ENCODE measurements at places on chromosomes 3 and 15. TPM values are rescaled to one million over a fixed set of nuclear protein-coding genes. Genes with fewer than 3 reads are reported as not detected.

DNA sequence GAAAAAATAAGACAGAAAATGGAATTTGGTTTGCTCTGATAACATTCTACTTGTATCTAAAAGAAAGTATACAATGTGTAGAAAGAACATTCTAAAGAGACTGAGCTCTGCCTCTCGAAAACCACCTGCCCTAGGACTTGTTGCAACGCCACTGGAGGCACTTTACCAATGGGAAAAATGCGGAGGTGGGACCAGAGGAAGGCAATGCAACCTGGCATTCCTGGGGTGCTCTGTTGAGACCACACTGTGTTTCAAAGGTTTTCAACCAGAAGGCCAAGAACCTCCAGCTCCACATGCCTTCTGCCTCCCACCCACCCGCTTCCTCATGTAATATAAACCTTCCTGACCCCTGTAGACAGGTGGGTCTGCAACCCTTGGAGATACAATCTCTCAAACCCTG is 4.5 kb downstream of the PROK2 start:
- no peak for DNase-seq

GRCh38 chr15:96329403-96329981 is 1.0 kb upstream of the NR2F2 start:
- DNase-seq = no peak

DNA sequence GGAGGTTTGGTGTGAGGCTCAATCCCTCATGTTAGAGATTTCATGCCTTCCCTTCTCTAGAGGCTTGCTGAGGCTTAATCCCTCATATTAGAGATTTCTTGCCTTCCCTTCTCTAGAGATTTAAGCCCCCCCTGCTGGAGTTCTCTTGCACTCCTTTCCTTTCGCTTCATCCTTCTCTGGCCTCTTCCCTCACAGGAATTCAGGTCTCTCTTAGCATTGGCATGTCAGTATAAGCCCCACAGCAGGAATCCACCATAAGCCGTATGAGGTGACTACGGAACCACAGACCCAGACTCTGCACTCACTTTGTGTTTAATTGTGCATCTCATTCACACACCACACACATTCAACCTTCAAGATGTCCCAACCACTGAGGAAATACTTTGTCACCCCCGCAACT is 338.6 kb upstream of the POU1F1 start:
- no peak for DNase-seq

DNA sequence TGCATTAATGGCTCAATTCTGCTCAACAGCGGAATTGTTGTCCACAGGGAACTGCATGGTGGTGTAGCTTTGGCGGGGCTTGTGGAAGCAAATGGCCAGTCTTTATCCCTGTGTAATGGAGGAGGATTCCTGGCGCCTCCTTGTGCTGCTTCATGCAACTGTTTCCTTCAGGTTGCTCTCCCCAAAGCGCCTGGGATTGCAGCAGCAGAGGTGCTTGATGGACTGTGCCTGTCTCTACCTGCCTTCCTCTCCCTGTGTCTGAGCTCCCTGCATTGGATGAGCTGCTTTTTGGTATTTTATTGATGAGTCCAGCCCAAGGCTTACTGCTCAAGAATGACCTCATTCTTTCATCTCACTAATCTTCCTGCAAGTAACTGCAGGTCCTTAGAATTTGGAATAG is 72.9 kb upstream of the NDN start:
- no peak for DNase-seq

- no peak for DNase-seq
These were observed 29.5 kb downstream of the ARHGAP31 start for GRCh38 chr3:119323723-119324085.

DNA sequence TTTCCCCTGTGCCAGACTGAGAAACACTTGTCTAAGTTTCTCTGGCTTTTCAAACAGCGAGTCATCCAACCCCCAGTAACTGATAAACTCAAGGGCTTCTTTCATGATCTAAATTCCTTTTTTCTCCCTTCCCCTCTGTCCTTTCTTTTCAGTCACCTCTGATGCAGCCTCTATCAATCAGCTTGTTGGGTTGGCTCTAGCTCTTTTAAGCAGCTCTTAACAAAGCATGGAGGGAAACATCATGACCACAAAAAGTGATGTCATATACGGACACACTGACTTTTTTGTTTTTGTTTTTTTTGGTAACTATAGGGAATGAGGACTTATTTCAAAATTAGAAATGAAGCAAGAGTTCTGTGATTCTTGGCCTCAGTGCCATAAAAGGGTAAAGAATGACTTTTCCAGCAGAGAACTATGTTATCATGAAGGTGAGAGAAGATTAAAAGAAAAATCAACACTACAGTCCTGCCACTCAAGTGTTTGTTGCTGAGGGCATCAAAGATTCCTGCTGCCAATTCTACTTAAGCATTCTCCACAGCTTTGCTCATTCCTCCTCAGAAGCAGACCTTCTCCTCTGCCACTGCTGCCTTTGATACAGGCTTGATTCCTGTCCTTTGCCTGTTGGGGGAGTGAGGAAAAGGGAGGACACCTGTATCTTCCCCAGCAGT is 457.0 kb upstream of the ONECUT1 start:
- no peak for DNase-seq

- DNase-seq = no peak
These were observed 749.0 kb downstream of the NSUN3 start for GRCh38 chr3:94811836-94812235.

- DNase-seq = no peak
These were observed 70.7 kb downstream of the TTBK2 start for GRCh38 chr15:42849836-42850235.

GRCh38 chr3:176951144-176951543 is 246.1 kb downstream of the TBL1XR1 start:
- no peak for DNase-seq

- no peak for DNase-seq
These were observed 19.5 kb upstream of the CXCR6 start for GRCh38 chr3:45923755-45924154.

GRCh38 chr3:181823716-181824115 is 112.0 kb downstream of the SOX2 start:
- DNase-seq = no peak

- no peak for DNase-seq
These were observed 7.0 kb downstream of the WWTR1 start for GRCh38 chr3:149650828-149651227.

DNA sequence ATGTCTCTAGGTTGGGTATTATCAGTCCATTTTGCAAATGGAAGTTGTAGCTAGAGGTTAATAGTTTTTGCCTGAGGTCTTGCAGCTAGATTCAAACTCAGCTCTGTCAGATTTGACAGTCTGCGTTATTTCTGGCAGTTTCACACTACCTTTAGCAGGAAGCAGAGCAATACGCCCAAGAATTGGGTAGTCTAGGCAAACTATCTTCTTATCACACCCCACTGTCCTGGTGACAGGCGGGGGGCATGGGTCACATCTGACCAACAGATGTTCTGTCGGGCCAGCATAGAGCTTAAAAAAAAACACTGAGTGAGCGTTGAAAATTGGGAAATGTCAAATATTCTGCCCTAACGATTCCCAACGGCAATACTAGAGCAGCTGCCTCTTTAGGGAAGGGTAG is 5.7 kb downstream of the GPR160 start:
- DNase-seq = no peak

DNA sequence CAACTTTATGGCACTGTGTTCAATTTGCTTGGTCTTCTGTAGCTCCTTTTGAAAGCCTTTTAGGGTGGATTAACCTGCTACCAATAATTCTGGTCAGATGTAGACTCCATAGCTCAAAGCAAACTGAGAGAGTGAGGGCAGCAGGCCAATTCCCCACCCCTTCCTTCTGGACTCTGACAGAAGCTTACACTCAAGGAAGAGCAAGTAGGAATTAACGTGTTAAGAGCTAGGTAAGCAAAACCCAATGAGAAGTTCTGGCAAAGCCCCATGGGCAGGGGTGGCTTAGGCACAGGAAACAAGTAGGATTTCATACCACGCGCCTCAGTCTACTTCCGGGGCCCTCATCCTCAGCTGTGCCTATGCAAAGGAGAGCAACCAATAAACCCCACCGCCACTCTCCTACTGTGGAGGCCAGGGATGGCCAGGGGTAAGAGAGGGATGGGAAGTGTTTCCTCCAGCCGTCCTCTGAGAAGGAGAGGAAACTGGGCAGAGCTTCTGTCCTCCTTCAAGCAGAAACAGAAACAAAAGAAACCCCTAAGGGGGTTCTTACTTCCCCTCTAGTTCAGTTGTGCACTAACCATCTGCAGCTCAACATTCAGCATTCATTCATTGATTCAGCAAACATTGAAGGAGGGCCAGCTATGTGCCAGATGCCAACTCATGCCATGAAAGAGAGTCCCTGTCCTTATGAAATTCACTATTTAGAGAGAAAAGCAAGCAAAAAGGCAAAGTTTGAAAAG is 12.6 kb downstream of the CCR5 start:
- no peak for DNase-seq

DNA sequence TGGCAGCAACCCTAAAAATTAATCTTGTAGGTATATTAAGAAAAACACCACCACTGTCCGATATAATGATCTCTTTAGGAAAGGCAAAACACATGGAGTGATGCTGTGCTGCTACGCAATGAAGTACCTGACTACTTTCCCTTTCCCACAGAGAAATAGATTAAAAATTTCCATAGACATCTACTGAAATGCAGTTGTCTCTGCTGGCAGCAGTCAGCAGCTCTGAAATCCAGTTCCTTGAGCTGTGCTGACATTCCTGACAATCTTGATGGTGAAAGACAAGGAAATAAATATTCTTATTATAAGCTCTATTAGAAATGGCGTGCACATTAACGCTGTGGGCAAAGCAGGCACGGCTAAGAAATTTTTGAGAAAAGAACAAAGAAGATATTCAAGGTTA is 287.6 kb downstream of the IL5RA start:
- no peak for DNase-seq

DNA sequence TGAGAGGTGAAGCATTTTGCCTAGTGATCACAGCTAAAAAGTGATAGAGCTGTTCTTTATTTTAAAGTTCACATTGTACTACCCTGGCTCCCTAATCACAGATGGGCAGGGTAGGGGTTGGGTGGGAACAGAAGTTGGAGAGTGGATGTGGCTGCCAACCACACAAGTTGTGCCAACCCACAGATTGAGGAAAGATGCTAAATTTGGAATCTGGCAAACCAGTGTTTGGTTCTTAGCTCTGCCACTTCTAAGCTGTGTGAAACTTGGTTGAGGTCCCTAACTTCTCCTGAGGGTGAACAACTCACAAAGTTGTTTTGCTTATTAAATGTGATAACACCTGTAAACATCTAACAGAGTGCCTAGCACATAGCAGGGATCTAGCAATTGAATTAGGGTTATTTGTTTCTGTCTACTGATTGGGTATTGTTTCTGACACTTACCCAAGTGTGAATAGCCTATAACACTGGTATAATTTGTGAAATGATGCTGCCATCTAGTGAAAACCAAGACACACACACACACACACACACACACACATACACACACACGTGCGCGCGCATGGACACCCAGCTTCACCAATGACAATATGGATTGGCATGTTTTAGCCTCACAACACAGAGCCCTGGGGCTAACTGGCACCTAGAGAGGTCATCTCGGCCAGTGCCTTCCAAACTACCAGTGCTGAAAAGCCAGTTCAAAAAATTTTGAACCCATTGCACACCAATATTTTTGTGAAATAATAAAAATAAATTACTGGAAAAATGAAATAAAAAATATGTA is 25.3 kb downstream of the ADGRG7 start:
- no peak for DNase-seq

GRCh38 chr3:23723930-23724329 is 81.8 kb upstream of the UBE2E1 start:
- DNase-seq = no peak

- no peak for DNase-seq
These were observed 293.3 kb upstream of the CNTN4 start for GRCh38 chr3:1805331-1805730.

- DNase-seq = peak; percentile 94
These were observed 18.3 kb downstream of the MYZAP start for GRCh38 chr15:57609805-57610529.

- no peak for DNase-seq
These were observed 523.2 kb upstream of the ZNF717 start for GRCh38 chr3:76308541-76308940.

GRCh38 chr3:11138371-11138770 is 15.9 kb upstream of the HRH1 start:
- DNase-seq = no peak

GRCh38 chr3:146159616-146160320 is 1.2 kb downstream of the PLOD2 start:
- DNase-seq = no peak

Gene IL16
- 2.7 TPM for total RNA-seq

Gene LRRC34
- 2.8 TPM for total RNA-seq

Gene SLC35G2
- total RNA-seq = 17.4 TPM

Gene CFAP92
- 4.3 TPM for total RNA-seq

Gene PARP15
- total RNA-seq = 0.23 TPM
